ENCODE measurements at places on chromosomes 2 and 18.

DNA sequence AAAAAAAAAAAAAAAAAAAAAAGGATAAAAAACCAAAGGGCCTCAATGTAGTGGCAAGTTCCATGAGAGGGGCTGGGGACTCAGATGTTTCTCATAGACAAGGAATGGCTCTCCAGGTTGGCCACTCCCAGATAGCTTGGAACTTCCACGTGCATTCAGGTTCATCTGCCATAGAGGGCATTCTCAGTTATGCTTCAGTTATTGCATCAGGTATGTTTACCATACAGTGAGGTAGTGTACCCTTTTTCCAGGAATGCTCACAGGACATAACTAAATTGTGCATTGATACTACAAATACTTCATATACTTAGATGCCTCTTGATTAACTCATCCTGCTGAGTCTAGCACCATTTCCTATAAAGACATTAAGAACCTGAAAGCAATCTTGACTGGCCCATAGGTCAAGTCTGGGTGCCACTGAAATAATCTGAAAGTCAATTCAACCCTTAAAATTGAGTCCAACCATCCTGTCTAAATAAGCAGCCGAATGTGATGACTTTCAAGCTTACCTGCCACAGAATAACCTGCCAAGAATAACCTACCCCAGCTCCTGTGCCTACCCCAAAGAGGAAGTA, 14.6 kb upstream of the KLHL23 start:
- no peak for DNase-seq

- no peak for DNase-seq
Measured at GRCh38 chr18:78913830-78914231, 65.8 kb upstream of the SALL3 start.

DNA sequence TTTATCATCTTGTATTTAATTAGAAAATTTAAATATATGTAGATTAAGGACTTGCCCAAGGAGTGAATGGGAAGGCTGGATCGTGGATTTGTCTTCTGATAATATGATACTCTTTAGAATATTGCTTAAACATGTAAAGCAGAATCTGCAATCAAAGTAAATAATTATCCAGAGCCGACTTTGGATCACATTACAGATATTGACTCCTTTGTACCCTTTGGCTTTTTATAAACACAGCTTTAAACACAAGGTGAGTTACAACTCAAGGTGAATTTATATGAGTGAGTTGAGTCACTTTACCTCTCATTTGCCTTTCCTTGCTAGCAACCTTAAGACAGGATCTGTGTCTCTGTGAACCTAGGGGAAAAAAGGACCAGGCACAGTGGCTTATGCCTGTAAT, 37.7 kb upstream of the SLC25A52 start:
- no peak for DNase-seq

DNA sequence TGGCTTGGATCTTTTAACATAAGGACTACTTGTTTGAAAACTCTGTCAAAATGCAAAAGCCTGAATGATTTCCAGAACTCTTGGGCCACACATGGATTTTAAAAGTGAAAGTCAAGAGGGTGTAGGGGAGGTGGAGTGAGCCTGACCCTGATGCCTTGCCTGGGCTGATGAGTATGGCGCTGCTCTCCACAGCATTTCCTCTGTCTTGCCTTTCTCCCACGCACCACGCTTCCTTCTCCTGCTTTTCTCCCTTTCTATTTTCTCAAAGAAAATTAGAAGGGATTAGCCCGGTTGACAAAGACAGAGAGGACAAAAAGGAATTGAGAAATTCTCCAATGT, 207.0 kb upstream of the CCDC68 start:
- DNase-seq, result no peak

GRCh38 chr2:174633623-174633930, 36.0 kb upstream of the WIPF1 start:
- DNase-seq, result no peak

- no peak for DNase-seq
Measured at GRCh38 chr2:32375228-32375892, 18.5 kb downstream of the BIRC6 start.

DNA sequence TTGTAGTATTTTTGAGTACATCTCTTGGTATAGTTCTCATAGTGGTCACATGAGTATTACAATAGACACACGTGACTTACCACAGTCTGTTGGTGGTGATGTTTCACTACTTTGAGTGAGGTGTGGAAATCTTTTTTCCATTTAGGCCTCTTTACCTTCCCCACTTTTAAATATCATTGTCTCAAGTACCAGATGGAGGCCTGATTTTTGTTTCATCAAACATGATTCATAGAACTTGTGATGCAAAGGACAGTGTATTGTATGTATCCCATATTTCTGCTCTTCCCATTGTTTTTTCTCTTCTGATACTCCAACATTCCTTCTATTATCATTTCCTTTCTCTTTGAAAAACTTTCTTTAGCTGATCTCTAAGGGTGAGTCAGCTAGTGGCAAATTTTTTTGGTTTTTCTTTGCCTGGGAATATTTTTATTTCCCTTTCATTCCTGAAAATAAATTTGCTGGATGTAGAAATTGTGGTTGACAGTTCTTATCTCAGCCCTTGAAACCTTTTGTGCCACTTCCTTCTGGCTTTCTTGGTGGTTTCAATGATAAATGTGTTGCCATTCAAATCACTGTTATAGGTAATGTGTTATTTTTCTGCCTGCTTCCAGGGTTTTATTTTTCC, 32.8 kb downstream of the RFX8 start:
- peak; percentile 53 for DNase-seq

- DNase-seq, result peak; percentile 21
Measured at GRCh38 chr2:41910126-41910525, 137.7 kb upstream of the PKDCC start.

DNA sequence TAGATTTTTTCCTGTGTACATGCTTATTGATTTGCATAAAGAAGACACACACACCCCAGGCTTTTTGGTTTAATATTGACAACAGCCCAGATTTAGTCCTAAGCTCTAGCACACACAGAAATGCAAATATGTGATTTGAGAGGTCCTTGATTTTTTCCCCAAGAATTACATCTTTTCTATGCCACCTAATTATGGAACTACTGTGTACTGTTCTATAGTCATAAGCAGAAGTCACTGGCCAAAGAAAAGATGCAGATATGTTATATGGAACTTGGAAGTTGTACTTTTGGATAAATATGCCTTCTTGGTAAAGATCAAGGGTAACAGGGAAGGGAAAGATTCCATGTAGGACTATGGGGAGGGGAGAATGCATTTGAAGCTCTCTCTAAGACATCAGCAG, 105.6 kb downstream of the SETBP1 start:
- DNase-seq, result no peak

- DNase-seq, result peak; percentile 1
Measured at GRCh38 chr2:24454294-24454693, 36.8 kb upstream of the NCOA1 start.

- DNase-seq, result no peak
Measured at GRCh38 chr2:215262741-215263362, 49.0 kb upstream of the ATIC start.

DNA sequence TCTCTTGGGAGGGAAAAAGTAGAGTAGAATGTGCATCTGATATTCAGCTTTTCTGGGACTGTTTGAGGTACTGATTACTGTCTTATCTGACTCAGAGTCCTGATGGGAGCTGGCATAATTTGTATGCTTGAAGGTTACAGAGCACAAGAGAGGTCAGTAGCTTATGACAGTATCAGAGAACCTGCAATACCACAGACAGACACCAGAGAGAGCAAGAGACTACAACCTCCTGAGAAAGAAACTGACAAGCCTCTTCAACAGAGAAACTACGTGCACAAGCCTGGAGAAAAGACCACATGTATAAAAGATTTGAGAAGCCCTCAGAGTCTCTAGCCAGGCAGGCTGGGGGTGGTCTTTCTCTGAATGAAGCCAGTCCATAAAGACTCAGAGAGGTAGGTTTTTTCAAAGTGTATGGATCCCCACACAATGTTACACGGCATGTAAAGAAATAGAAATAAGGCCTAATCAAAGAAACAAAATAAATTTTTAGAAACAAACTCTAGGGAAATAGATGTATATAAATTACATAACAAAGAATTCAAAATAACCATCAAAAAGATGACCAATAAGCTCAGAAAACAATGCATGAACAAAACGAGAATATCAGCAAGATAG, 568.3 kb downstream of the LRRTM4 start:
- no peak for DNase-seq

DNA sequence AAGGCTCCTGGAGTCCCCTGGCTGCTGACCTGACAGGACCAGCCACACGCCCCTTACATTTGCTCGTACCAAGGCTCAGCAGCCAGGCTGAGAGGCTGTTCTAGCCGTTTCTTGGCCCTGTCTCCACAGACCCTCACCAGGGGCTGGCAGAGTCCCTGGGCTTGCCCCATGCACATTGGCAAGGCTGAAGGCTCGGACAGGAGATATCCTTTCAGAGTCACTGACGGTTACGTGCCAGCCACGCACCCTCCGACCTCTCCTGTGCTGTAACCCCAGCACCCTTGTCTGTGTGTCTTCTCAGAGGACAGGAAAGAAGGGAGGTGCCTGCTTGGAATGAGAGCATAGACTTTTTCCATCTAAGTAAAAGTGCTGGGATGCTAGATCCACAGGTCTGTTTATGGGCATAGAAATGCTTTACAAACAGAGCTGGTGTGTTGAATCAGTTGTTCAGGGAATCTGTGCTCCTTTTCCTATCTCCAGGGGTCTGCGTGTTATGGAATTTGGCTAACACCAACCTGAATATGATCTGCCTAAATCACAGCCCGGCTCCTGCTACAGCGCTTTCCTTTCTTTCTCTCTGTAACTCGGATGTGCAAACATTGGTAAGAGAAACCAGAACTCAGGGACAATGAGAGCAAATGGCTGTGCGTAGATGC, 41.0 kb downstream of the COPS8 start:
- DNase-seq, result no peak

GRCh38 chr2:138433995-138434951, 67.3 kb upstream of the SPOPL start:
- DNase-seq, result no peak

DNA sequence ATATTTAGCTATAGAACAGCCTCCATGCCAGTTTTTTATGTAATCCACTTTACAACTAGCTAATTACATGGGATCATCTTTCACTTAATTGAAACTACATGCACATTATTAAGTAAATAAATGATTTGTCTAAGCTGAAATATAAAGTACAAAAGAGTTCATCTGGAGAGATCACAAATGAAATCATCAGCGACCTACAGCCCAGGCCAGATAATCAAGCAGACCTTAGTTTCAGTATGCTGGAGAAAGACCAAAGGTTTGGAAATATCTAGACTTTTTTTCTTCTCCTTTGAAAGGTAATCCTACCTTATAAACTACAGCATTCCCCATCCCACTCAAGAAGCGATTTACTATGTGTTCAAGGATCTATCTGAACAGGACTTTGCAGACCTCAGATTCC, 26.5 kb downstream of the FIGN start:
- no peak for DNase-seq

DNA sequence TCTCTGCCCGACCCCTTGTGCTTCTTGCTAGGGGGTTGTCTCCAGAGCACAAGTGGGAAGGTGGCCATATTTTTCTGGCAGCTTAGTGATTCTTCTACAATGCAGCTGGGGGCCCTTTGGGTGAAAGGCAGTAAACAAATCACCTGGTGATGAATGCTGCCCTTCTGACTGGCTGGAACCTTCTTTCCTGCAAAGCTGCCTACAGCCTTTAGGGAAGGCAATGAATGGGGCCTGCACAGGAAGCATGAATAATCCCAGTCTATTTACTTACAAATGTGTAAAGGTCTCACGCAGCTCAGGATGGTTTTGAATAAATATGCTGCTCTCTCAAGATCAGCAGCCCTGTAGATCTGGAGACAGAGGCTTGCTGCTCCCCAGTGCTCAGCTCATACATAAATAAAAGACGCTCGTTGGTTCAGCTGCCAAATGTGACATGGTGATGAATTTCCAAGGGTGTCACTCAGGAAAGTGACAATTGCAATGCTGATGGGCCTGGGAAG, 289.2 kb downstream of the TDRD15 start:
- DNase-seq, result no peak

GRCh38 chr2:219286436-219287115, 7.4 kb downstream of the DNAJB2 start:
- no peak for DNase-seq

GRCh38 chr2:144086965-144087364, 433.0 kb downstream of the ZEB2 start:
- no peak for DNase-seq

- no peak for DNase-seq
Measured at GRCh38 chr2:88754585-88755320, 63.3 kb downstream of the RPIA start.

DNA sequence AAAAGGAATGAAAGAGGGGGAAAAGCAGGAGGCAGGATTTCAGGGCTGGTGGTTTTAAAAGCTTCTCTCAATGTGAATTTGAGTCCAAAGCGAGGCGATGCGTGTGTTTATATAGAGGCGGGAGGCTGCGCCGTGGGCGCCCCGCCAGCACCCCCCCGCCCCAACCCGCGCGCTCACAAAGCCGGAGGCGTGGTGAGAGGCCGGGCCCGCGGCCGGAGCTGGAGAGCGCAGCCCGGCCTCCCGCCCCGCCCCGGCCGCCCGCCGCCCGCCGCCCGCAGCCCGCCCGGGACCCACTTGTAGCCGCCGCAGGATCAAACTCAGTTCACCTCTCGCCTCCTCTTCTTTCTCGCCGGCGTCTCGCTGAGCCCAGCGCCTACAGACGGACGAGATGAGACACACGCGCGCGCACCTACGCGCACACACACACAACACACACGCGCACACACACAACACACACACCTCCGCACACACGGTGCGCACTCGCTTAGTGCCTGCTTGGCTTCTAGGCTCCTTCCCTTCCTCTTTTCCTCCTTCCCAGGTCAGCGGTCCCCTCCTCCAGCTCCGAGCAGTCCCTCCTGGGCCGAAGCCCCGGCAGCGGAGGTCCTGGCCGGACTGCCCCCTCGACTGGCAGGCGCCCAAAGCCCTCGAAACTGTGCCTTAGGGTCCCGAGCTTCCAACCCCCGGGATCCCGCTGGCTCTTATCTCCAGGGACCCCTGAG, 1.3 kb upstream of the CYP26B1 start:
- no peak for DNase-seq

DNA sequence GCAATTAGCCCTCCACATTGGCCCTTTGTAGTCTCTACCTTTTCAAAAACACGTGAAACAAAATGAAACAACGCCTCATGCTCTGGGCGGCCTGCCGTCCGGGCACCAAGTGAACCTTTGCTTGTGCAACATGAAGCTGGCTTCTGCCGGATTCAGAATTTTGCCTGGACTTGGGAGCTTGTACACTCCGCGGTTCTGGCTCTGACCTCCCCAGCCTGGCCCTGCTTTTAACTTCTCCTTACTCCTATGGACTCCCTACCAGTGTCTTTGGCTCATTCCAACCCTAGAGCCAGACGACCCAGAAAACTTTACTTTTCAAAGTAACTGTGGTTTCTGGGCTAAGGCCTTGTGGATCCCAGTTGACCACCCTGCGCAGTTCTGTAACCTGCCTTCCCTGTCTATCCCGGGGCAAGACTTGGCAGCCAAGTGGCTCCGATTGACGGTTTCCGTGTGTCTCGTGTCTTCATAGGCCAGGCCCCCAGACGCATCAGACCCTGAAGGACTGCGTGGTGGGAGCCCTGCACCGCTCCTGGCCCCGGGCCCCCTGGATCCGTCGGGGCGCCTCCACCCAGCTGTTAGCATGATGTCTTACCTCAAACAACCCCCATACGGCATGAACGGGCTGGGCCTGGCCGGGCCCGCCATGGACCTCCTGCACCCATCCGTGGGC, 1.9 kb downstream of the OTX1 start:
- DNase-seq, result no peak

Data from HFFc6 (cell line).